Stimulated activated CD4-positive, alpha-beta T cell treated with anti-CD3 and anti-CD28 coated beads, Interleukin-1b, Interleukin-23, amount 100 ng/mL, for 4 hours (primary cell): ENCODE measurements at places on chromosomes 1 and 21.

GRCh38 chr1:155022927-155023236 lies 10.7 kb downstream of the DCST2 start:
- no peak for DNase-seq

DNA sequence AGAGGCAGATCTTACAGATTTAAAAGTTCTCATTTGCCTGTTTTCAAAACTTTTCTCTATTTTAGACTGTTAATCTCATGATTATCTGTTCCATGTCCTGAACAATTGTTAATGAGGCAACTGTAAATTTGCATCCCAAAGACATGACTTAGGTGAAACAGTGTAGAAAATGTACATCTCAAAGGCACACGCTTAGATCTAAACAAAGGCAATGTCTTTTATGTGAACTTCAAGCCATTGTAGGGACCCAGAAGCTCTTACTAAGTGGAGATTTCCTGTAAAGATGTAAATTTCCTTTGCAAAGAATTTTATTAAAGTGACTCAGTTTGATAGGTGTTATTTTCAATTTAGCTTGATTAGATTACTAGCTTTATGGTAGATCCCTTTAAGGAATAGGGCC lies 125.2 kb upstream of the F3 start:
- no peak for DNase-seq

DNA sequence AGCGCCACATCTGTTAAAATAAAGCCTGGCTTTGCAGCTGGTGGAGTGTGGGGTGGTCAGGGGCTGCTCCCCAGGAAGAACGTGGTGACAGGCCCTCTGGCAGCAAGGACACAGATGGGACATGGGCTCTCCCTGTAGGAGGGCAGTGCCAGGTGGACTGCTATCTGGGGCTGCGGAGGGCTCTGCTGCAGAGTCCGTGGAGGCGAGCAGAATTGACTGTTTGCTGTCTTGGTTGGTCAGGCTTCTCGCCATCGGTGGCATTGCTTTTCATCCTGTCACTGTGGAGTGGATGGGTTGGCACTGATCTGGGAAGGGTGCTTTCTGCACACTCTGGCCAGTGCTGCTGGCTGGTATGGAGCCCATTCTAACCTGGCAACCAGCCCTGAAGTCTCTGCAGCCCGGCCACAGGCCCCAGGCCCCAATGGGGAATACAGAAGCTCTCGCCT lies 103.0 kb downstream of the LAMC2 start:
- DNase-seq = no peak

- DNase-seq = no peak
Observed at GRCh38 chr1:94095112-94095637, 25.8 kb downstream of the ABCA4 start.

DNA sequence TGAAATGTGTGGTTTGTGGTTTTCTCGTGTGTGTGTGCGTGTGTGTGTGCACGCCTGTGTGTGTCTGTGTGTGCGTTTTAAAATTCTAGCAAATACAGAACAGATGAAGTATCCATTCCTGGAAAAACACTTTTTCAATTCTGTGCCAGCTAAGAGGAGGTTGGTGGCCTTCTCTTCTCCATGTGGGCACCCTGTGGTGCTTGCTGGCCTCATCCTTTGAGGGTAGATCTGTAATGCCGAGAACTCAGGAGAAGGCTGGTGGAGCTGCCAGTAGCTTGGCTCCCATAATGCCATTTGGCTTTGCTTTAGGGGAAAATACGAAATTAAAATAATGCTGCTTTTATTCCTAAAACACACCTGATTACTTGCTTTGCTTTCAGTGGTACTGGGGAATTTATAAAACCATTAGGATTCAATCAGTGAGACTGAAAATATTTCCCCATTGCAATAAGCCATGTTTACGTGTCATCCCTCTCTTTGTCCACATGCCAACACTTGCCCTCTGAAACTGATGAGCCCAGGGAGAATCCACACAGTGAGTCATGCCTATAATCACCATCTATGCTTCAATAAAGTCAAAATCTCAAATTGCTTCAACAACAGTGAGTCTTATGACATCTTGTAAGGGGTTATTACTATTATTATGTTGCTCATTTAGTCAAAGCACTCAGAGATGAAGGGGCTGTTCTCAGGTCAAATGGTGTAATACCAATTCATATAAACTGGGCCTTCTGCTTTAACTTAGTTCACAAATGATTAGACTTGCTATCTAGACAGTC lies 39.2 kb downstream of the ABCA4 start:
- DNase-seq = no peak

- no peak for DNase-seq
Observed at GRCh38 chr1:48966583-48966982, 189.9 kb upstream of the BEND5 start.

DNA sequence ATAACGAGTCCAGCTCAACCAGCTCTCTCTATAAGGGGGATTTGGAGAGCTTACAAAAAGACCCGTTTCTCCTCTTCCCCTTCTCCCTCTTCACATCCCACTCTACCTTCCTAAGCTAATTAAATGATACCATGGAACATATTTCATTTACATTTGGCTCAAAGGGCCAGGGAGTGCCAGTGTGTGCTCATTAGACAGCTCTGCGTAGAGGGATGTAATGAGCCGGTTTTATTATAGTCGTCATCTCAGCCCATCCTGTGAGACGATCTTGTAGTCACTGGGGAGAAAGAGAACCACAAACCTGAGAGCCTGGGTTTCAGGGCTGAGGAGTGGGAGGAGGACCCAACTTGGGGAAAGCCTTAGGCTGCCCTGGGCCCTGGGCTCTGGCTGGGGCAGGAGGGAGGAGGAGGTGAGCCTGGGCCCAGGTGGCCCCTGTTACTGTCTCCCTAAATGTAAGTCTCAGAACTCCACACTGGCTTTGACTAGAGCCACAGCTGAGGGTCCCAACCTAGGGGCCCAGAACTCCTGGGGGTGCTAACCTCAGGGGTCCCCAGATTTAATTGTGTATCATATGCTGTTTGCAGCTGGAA lies 354.6 kb downstream of the MATN1 start:
- no peak for DNase-seq
